Activated CD4-positive, alpha-beta memory T cell treated with anti-CD3 and anti-CD28 coated beads, Interleukin-2, amount 10 ng/mL, durations not matched to agents 7 days and 5 days (primary cell): ENCODE measurements at places on chromosomes 1 and 21. TPM values are rescaled to one million over a fixed set of nuclear protein-coding genes. Genes with fewer than 3 reads are reported as not detected.

OR2T2 gene
- total RNA-seq: not detected

SPATA46 gene
- total RNA-seq: not detected

DNA sequence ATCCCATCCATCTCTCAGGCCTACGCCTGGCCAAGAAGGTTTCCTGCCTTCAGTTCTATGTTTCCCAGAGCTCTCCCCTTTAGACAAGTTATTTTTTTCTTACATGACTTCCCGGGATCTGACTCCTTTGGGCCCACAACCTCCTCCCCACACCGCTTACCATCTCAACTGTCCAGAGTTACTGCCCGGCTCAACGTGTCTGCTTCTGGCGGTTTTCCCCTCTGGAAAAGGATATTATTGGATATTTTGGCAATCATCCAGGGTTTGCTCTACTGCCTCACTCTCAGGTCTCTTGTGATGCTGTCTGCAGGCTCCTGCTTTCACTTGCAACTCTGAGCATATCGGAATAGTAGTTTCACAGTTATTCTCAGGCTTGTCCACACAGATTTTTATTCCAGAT is 318.2 kb upstream of the CAMK1G start:
- no peak for DNase-seq

NBPF4 gene
- not detected for total RNA-seq

DNA sequence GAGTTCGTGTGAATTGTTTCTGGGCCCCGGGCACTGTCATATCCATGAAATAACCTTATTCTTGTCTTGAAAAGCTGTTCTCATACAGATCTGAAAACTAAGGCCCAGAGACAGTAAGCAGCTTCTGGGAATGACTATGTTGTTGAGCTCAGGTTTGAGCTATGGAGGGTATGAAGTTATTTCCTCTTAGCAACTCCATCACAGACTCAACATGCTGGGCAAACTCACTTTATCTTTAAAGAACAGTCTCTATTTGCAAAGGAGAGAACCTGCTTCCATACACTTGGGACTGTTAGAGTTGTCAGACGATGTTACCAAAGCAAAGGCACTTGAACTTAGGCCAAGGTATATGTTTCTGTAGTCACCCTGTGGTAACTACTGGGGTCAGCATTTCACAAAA is 90.0 kb downstream of the GPR88 start:
- DNase-seq: no peak

DNA sequence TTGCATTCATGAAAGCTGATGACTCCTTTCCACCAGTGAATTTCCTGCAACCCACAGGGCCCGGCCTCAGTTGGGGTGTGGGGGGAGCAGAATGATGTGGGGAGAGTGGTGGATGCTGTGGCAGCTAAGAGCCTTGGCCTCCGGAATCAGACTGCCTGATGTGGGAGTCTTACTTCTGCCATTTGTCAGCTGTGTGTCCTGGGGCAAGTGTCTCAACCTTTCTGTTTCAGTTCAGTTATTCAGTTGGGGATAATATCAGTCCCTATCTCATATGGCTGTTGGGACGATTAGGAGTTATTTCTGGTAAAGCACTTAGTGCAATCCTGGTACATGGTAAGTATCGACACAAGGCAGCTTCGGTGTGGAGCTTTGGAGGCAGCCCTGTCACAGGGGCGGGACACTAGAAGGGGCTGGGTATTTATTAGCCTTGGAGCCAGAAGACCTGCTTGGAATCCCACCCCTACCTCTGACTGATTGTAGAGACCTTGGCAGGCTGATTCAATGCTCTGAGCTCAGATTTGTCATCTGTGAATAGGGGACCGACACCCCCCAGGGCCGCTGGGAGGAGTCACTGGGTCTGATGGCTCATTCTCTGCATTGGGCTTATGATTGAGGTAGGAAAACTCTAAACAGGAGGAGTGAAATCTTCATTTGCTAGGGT is 19.6 kb downstream of the ARHGEF10L start:
- DNase-seq: no peak

DNA sequence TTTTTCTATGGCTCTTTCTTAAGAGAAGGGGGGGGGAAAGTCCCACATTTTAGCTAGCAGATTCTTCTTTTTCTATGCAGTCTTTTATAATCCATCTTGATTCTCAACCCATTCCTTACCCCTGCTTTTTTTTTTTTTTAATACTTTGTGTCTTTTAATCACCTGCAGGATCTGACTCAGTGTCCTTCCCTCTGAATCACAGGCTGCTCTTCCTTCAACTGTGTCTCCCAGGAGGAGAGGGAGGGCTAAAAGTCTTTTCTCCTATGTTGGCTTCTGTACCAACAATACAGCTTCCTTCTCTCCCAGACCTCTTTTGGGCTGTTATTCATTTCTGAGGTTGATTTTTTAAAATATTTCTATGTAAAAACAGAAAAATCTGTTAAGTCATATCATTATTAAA is 686.2 kb downstream of the ADGRL2 start:
- DNase-seq: no peak

- DNase-seq: no peak
These were observed 1.4 kb downstream of the HMGN1 start for GRCh38 chr21:39347537-39347936.

- no peak for DNase-seq
These were observed 121.3 kb upstream of the HOOK1 start for GRCh38 chr1:59693406-59693805.

DNA sequence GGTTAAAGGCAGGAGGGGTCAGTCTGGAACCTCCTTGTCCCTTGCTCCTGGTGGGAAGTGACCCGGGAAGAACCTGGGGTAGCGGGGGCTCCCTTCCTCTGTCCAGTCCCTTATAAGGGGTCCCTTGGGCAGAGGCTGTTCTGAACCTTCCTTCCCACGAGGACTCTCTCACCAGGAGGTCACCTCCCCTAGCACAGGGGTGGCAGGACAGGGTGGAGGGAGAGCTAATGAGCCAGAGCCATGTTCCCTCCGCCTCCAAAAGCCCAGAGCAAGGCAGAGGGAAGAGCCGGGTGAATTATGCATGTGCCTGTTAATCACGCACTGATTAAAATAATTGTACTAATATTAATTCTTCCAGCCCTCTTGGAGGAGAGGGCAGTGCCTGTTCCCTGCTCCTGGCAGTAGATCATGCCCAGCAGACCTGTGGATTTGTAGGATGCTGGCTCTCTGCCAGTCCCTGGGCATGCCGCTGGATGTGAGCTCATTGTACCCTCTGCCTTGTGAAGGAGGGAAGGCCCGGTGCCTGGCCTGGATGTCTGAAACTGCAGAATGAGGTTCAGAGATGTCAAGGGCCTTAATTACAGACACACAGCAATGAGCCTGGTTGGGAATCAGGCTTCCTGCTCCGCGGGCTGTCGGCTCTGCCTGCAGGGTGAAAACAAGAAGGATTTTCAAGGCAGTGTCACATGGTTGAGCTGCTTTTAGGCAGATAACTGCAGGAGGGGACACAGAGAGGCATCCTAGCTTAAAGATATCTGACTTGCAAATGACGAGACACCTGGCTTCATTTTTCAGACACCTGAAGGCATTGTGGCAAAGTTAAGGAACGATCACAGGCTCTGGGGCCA is 68.2 kb downstream of the IGSF21 start:
- no peak for DNase-seq

DYNLT5 gene
- total RNA-seq: not detected
